ENCODE measurements at places on chromosomes 7 and 10.

GRCh38 chr10:60480865-60481563 lies 91.3 kb upstream of the ANK3 start:
- no peak for DNase-seq

GRCh38 chr10:130141460-130141859 lies 5.3 kb downstream of the GLRX3 start:
- DNase-seq = no peak

- peak; percentile 83 for DNase-seq
These were observed 119.5 kb downstream of the CPED1 start for GRCh38 chr7:121107923-121108498.

GRCh38 chr7:100152404-100152803 lies 3.7 kb downstream of the LAMTOR4 start:
- DNase-seq = peak; percentile 83

DNA sequence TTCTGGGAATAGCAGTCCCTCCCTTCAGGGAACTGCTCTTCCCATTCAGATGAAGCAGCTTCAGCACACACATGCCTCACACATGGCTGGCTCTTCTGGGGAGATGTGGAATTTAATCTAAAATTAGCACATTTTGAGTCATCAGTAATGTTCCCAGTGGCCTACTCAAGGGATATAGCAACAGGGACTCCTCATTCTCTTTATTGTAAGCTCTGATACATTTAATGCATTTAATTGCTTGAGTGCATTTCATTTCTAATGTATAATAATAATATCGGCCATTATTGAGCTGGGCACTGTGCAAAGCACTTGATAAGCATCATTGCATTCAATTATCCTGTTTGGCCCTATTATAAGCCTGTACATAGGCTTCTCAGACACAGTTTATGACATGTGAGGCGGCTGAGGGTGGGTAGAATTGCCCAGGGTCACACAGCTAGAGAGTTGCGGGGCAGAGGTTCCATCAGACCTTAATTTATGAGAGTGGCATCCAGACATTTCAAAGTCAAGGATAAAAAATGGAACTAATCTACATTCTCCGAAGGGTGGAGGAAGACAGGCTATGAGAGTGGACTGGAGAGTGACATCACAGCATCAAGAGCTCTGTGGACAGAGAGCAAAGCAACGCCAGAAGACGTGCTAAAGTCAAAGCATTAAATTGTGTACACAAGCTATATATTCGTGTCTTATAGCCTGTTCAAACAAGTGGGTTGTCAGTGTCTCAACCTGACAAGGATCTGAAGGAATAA lies 76.8 kb downstream of the LANCL2 start:
- DNase-seq = no peak

DNA sequence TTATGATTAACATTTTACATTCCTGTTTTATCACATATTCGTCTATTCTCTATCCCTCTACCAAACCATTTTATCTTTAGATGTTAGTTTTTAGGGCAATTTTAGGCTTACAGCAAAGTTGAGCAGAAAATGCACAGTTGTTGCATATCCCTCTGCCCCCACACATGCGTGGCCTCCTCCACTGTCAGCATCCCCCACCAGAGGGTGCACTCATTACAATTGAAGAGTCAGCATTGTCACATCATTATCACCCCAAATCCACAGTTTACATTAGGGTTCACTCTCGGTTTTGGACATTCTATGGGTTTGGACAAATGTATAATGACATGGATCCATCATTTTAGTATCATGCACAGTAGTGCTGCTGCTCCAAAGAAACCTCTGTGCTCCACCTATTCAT lies 86.4 kb downstream of the WDR37 start:
- DNase-seq = no peak

- DNase-seq = no peak
These were observed 21.9 kb downstream of the SKIDA1 start for GRCh38 chr10:21503542-21503941.

DNA sequence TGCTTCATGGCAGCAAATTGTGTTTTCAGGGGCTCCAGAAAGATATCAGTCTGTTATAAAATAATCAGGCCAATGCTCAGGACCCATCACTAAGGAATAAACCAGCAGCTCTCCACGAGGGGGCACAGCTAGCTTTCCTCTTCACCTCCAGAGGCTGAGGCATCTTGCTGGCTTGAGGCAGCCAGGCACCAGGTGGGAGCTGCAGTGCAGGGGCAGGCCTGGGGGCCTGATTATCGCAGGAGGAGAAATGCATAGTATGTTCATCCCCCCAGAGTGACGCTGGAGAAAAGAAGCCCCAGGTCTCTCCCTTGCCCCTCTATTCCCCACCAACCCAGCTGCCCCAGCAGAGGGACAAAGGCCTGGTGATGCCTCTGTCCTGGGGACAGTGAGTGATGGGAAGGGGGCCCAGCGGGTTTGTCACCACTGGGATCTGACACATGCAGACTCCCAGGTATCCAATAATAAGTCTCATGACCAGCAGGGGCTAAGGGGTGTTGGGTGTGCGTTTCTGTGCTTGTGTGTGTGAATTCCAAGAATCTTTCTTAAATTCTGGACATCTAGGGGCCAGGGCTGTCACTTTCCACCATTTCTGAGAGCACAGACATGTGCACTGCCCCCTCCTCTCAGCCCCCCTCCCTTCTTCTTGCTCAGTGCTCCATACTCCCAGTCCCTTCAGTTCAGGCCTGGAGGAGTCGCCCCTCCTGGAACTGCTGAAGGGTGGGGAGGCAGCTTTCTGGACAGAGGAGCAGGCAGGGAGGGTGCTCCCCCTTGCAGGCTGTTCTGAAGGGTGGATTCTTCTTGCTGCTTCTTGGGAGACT lies 128.1 kb upstream of the FAM20C start:
- DNase-seq = peak; percentile 59
